ENCODE measurements at places on chromosomes 12 and 14.
A peak's percentile ranks its signal among the peaks of the same experiment; 100 is the strongest.

- no peak for DNase-seq
Observed at GRCh38 chr14:52077256-52077979, 8.6 kb upstream of the NID2 start.

- DNase-seq = no peak
Observed at GRCh38 chr12:107129315-107129930, 36.1 kb upstream of the CRY1 start.

DNA sequence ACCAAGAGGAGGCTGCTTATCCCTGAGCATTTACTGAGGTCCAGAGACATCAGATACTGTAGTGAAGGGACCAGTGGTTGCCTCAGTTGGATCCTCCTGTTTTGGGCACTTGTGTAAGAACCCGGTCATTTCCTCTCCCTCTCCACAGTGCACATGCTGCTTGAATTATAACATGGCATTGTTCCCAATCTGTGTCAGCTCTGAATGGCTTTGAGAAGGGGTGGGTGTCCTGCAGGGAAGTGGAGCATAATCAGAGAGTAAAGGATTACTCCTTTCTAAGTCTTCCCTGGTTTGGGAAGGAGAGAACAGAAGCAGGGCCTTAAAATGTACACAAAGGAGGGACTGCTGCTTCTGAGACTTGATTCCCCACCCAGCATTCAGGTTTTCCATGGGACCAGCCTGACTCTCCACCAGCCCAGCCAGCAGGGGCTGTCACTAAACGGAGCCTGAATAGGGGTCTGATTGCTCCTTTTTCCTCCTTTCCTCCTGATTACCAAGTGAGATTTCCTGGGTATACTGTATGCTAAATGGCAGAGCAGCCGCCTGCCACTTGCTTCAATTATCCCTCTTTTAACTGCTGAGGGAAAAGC is 78.4 kb downstream of the NRXN3 start:
- no peak for DNase-seq

DNA sequence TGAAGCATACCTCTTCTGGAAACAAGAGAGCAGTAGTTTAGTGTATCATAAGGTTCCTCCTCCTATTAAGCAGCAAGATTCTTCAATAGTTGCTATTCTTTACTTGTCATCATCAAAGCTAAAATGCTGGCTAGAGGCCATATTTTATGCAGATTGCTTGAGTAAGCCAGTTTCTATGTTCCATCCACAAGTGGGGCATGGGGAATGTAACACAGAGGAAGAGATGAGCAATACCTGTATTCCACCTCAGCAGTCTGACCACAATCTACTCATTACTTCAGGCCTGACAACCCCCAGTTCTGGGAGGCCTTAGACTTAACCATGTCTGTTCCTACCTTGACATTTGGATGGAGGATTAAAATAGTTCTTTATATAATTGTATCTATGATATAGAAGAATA is 423.6 kb downstream of the BTG1 start:
- DNase-seq = no peak

GRCh38 chr14:68884031-68885030 is 91.5 kb upstream of the ZFP36L1 start:
- DNase-seq = peak; percentile 60

GRCh38 chr14:74488786-74489397 is 4.2 kb downstream of the NPC2 start:
- no peak for DNase-seq

DNA sequence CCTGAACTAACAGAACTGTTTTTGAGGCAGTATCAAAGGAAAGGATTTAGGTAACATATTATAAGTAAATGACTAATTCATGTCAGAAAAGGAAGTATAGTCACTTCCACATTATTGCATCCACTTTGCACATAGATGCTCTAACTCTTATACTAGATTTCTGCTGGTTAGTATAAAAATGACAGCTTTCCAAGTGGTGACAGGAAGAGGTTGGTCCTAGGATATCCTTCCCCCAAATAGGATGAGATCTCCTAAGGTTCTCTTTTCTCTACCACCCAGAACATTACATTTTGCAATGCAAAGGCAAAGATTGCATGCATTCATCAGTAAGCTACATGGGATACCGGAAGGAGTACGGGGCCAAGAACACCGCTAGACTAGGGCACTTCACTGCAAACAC is 15.2 kb downstream of the DAD1 start:
- no peak for DNase-seq

DNA sequence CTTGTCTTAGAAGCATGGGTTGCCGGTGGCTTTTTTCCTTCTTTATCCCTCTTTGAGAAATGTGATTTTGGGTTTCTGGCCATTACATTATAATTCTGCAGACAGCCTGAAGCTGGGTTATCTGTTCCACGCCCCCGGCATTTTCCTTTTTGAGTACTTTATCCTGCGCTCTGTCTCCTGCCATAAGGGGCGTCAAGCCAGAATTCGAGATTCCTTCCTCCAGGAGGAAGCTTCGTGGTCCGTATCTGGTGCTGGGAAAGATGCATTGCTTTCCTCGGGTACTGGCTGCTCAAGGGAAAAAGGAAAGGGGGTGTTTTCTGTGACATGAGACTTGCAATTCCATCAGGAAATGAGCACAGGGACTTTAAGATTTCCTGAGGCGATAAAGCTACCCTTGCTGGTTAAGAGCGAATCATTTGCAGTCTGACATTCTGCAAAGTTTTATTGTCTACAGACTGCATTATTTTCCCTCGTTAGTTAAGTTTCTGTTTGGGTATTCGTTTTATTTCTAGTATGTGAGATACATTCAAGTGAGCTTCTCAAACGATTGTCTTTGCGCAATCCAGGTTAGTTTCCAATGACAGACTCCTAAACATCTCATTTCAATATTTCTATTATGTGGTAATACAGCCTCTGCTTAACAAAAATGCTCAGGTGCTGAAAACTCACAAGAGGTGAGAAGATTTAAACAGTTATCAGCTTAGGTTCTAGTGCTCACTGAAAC is 694 bp downstream of the AKAP5 start:
- no peak for DNase-seq

GRCh38 chr12:108430245-108430644 is 84.8 kb upstream of the FICD start:
- no peak for DNase-seq

DNA sequence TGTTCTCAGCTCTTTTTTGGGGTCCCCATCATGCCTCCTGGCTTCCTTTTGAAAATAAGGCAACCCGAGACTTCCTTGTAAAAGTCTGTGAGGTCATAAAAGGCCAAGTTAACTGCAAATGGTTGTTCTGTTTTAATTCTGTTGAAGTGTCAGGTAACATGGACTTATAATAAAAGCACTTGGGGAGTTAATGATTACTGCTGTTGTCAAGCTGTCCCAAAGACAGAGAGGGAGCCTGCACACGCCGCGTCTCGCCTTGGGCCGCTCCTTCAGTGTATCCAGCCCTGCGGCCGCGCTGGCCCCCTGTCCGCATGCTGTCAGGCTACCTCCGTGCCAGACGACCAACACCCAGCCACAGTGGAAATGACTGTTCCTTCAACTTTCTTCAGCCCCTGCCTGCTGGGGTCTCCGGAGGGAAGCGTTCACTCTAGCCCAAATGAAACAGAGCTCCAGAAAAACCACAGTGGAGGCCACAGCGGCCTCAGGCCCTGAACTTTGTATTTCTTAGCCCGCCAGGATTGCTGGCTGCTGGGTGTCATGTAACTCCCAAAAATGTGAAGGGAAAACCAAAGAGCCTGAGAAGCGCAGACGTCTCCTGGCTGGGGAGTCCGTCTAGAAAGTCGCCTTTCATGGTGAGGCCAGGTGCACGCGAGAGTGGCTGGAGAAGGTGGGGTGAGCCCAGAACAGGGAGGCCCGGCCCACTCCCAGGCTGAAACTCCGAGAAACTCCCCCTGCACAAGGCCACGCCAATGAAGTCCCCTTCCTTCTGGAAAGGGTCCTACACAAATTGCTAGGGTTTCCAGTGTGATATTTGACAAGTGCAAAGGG is 189.1 kb downstream of the ZFP36L1 start:
- no peak for DNase-seq

DNA sequence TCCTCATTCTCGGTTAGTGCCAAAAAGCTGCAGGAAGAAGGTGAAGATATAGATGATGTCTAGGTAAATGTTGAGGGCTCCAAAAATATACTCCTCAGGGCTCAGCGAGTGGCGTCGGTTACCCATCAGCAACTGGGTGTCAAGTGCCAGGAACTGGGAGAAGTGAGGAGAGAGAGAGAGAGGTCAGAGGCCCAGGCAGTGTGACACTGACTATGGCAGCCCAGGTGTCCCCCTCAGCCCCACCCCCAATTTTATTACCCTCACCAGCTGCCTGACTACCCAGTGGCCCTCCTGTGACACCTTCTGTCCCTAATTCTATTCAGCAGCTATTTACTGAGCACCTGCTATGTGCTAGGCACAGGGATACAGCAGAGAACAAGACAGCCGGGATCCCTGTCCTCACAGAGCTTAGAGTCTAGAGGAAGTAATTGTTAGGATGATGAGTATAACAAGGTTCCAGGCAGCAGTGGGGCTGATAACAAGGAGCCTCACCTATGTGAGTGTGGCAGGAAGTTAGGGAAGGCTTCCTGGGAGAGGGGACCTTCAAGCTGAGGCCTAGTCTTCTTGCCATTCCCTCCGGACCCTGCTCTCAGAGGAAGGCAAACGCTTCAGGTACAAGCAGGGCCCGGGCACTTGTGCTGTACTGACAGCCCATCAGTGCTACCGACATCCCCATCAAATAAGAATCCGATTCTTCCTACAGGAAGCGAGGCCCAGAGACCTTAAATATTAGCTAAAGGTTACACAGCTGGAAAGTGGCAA is 27.8 kb upstream of the BCDIN3D start:
- DNase-seq = no peak

DNA sequence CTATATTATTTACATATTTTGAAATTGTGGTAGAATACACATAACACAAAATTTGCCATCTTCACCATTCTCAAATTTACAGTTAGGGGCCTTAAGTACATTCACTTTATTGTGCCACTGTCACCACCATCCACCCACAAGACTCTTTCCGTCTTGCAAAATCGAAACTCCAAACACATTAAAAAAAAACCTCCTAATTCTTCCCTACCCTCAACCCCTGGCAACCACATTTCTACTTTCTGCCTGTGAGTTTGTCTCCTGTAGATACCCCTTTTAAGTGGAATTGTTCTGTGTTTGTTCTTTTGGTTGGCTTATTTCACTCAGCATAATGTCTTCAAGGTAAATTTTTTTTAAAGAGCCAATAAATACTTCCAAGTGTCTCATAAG is 31.6 kb upstream of the AMIGO2 start:
- no peak for DNase-seq

DNA sequence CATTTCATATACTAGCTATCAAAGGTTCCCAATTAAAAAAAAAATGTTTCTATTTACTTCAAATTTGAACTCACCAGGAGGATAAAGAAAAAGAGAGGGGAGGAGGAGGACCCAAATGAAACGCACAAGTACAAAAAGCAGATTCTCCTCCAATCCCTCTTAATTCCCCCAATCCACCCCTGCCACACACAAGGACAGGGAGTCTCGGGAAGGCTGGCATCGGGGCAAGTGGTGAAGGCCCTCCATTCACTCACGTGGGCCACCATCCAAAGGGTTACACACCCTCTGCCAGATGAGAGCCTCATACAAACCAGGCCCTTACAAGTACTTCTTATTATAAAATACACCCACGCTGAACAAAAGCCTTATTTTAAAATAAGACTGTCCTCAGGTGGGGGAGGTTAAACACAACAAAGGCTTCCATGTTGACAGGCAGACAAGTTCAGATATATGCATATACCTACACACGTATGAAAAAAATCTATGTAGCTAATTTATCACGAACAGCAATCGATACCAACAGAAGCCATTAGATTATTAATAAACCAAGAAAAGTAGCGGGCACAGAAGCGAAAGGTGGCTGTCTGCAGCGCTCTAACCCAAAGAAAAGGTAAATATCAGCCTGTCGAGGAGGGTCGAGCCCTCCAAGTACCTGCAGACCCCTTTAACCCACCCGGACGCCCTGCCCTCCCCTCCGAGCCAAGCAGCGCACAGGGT is 1.5 kb downstream of the ATP2B1 start:
- DNase-seq = no peak

DNA sequence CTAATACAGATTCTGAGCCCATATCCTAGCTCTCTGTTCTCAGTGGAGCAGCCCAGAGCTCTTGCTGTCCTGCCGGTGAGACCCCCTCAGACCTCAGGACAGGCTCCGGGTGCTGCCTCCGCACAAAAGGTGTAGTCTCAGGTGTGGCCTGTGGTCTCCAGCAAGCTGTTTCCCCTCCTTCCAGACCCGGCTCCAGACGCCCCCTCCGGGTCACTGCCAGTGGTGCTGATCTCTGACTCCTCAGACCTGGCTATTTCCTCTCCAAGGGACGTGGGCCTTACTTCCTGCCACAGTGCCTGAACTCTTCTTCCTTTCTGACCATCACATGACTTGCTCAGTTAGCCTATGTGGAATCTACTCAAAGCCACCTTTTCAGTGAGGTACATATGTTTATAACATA is 337.5 kb downstream of the GLT1D1 start:
- DNase-seq = no peak

GRCh38 chr12:6827437-6827911 is 733 bp upstream of the P3H3 start:
- DNase-seq = no peak

DNA sequence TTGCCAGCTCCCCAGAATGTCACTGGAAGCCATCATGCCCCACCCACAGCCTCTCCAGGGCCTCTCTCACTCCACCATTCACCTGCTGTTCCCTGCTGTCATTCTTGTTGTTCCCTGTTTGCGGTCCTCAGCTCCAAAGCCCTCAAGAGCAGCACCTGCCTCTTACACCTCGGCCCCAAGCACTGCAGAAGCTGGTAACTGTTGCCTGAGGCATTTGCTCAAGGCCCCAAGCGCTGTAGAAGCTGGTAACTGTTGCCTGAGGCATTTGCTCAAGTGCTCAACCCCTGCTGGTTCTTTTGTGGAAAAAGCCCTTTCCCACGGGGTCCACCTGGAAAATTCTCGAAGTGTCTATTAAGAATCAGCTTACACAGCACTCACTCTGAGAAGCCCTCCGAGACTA is 78.0 kb downstream of the ARL6IP4 start:
- DNase-seq = no peak

GRCh38 chr12:40953076-40953475 is 235.0 kb upstream of the PDZRN4 start:
- no peak for DNase-seq

DNA sequence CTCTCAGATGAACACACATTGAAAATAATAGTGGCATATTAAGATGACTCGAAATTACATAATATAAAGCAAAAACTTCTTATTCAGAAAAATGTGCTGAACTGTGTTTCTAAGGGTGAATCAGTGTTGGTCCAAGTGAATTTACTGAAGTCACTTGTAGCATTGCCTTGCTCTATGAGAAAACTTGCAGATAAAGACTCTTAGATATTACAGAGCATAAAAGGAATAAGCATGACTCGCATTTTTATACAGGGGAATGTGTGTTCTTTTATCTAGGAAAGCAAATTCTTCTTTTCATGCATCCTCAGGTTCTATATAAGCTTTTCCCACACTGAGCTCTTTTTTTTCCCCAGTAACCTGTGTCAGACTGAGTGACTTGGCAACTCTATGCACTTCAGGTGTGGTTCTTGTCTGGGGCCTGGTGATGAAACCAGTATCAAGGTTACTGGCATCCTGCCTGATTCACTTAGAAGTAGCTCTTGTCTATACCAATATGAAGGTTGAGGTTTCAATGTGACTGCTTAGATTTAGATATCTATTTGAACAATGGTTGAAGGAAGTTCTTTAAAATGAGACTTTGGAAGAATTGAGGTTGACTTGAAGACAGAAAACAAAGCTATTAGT is 76.1 kb downstream of the OTOGL start:
- no peak for DNase-seq
